ENCODE measurements at places on chromosomes 7 and 10.

DNA sequence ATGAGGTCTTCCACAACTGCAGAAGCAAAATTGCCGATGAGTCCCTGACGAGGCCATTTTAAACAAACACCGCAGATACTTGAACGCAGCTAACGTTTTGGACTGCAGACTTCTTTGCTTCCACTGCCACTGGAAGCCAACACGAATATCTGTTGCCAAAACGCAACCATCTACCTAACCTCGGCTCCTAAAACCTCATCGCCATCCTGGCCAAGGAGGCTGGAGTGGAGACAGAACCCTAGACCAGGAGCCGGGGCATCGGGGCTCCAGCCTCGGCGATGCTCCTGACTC is 493 bp downstream of the WDR91 start:
- H3K27ac ChIP-seq: no peak overlapping the region
- no peaks in the 10 kb centered on the region for H3K36me3 ChIP-seq
- peak overlapping the region; percentile 100 for H3K4me3 ChIP-seq
- peak; percentile 19 for DNase-seq

- H3K27ac ChIP-seq: no peak overlapping the region
- no peak for DNase-seq
- no peaks in the 10 kb centered on the region for H3K27me3 ChIP-seq
- no peaks in the 10 kb centered on the region for H3K36me3 ChIP-seq
- H3K4me3 ChIP-seq: no peak overlapping the region
- H3K4me1 ChIP-seq: no peaks in the 10 kb centered on the region
Measured at GRCh38 chr7:138625849-138626230, 75.3 kb downstream of the SVOPL start.

DNA sequence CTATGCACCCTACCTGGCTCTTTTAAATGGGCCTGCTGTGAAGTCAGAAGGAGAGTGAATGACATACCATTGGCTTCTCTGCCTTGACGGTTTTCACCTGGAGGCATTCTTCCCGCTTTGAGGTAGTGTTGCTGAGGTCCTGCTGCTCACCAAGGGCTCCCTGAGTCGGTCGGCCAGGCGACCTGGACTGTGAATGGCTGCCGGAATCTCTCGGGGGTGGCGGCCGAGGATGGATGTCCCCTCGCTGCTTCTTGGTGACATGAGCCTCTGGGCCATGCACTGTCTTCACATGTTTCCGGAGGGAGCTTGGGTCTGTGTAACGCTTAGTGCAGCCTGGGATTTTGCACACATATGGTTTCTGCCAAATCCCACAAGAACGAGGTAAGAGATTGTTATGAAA is 264.7 kb downstream of the GLI3 start:
- DNase-seq: no peak
- H3K36me3 ChIP-seq: no peaks in the 10 kb centered on the region
- no peak overlapping the region for H3K4me3 ChIP-seq
- H3K27me3 ChIP-seq: no peaks in the 10 kb centered on the region
- H3K27ac ChIP-seq: no peak overlapping the region

DNA sequence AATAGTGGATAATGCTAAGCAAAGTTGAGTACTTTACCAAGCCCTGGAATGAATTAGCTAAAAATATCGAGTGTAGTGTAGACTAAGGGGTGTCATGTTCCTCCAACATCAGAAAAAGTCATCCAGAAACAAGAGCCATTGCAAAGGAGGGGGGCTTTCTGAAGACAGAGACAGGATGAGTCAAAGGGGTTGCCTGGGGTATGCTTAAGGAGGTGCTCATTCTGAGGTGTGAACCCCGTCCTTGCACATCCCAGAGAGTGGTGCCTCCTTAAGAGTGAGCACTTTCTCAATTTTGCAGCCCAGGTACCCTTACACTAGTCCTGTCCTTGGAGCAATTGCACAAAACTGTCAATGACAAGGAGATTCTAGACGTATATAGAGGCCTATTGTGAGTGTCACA is 43.1 kb upstream of the C10orf71 start:
- peaks cover 17% of the 10 kb centered on the region for H3K4me1 ChIP-seq
- H3K27ac ChIP-seq: no peak overlapping the region
- H3K27me3 ChIP-seq: peaks cover 22% of the 10 kb centered on the region
- no peak for DNase-seq
- H3K36me3 ChIP-seq: no peaks in the 10 kb centered on the region
- no peak overlapping the region for H3K4me3 ChIP-seq

DNA sequence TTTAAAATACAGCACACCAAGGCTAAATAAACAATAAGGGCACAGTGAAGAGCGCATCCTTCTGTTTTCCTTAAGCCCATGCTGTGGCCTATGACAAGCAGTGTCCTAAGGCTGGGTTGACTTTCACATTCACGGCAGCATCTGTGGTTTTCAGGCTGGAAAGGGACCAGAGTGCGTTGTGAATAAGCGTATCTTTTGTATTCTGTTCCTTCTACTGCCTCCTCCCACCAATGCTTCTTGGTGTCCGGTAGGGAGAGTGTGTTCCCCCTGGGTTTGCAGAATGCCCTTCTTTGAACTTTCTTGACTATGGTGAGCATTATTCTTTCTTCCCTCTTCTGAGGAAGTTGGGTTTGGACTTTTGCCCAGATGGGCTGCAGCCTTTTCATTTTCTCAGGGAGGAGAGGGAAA is 73.6 kb downstream of the ABCA13 start:
- peak; percentile 60 for DNase-seq
- H3K4me1 ChIP-seq: peaks cover 30% of the 10 kb centered on the region
- no peaks in the 10 kb centered on the region for H3K27me3 ChIP-seq
- H3K4me3 ChIP-seq: 0 out of 2 replicates have a peak overlapping the region, but pooled peaks have one; percentile 18
- peak overlapping the region; percentile 59 for H3K27ac ChIP-seq

DNA sequence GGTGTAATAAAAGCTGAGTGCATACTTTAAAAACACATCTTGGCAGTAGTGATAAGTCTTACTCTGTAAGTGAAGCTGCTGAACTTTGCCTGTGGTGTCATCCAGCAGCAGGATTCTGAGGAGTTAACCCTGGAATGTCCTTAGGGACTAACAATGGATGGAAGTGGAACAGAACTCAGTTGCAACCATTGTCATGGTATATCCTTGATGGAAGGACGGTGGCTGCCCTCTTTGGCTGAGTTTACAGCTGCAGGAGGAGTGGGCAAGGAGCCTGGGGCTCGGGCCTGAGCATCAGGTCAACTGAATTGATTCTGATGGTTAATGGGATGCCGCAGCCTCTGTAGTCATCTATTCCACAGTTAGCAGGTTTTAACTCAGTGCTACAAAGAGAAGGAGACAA is 56.2 kb downstream of the MRC1 start:
- H3K4me1 ChIP-seq: no peaks in the 10 kb centered on the region
- H3K36me3 ChIP-seq: no peaks in the 10 kb centered on the region
- H3K27ac ChIP-seq: no peak overlapping the region
- no peaks in the 10 kb centered on the region for H3K27me3 ChIP-seq

DNA sequence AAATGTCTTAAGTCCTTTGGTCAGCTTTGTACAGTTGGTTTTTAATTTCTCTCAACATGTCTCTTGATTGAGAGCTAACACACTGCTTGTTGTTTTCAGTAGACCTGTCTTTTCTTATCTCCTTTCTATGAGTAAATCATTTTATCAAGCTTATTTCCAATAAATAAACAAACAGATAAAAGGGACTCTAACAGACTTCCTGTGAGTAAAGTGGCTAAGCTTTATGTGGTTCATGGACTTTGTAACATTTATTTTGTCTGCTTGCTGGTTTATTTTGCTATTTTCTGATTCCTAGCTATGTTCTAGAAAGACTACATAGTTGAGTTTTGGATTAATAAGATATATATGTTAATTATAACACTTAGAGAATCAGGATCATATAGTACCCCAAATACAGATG is 27.1 kb downstream of the OR9A2 start:
- peaks cover 19% of the 10 kb centered on the region for H3K27me3 ChIP-seq
- no peak overlapping the region for H3K27ac ChIP-seq
- H3K4me1 ChIP-seq: peaks cover 10% of the 10 kb centered on the region
- H3K4me3 ChIP-seq: no peak overlapping the region

GRCh38 chr10:102691285-102692066 is 22.7 kb downstream of the ARL3 start:
- H3K27me3 ChIP-seq: no peaks in the 10 kb centered on the region
- no peak for DNase-seq
- H3K4me1 ChIP-seq: no peaks in the 10 kb centered on the region
- no peak overlapping the region for H3K4me3 ChIP-seq
- H3K36me3 ChIP-seq: no peaks in the 10 kb centered on the region

- no peak overlapping the region for H3K27ac ChIP-seq
- no peak for DNase-seq
Measured at GRCh38 chr10:130743751-130744271, 567.7 kb downstream of the TCERG1L start.

GRCh38 chr7:21891291-21891690 is 54.4 kb downstream of the CDCA7L start:
- no peak overlapping the region for H3K4me3 ChIP-seq
- H3K27me3 ChIP-seq: no peaks in the 10 kb centered on the region
- no peaks in the 10 kb centered on the region for H3K36me3 ChIP-seq
- no peaks in the 10 kb centered on the region for H3K4me1 ChIP-seq

DNA sequence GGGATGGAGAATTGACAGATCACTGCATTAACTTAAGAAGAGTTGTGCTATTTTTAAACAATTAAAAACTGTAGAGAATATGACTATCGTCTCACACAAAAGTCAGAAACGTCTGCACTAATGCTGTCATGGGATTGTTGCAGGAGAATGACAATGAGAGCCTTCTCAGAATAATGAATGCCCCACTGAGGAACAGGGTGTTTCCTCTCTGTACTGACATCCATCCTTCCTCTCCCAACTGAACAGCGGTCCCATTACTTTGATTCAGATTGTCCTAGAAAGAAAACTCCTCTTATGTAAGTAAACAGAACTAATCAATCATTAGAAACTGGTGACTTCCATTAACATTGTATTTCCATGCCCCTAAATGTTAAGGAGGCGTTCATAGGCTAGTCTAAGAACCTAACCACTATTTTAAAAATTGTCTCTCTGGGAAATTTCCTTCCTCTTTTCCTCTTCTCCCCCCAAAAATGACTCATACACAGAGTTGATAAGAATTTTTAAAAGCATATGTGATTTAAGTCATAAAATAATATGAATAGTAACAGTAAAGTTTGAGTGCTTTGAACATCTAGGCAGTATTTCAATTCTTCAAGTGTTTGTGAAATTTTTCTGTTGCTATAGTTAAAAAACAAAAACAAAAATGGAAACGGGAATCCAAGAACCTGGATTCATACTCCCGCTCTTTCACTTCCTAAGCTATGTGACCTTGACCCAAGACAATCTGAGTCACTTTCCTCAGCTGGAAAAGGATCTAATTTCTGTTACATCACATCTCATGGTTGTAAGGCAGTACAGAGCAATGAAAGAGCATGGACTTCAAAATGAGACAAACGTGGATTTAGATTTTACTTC is 12.7 kb upstream of the MACC1 start:
- no peaks in the 10 kb centered on the region for H3K36me3 ChIP-seq
- peak overlapping the region; percentile 53 for H3K27ac ChIP-seq
- H3K4me1 ChIP-seq: peaks cover 13% of the 10 kb centered on the region
- H3K4me3 ChIP-seq: no peak overlapping the region

GRCh38 chr10:91164520-91165065 is 55.9 kb upstream of the PCGF5 start:
- no peaks in the 10 kb centered on the region for H3K36me3 ChIP-seq
- peak overlapping the region; percentile 82 for H3K4me3 ChIP-seq
- H3K27me3 ChIP-seq: no peaks in the 10 kb centered on the region
- peaks cover 10% of the 10 kb centered on the region for H3K4me1 ChIP-seq

- H3K4me3 ChIP-seq: no peak overlapping the region
- H3K36me3 ChIP-seq: no peaks in the 10 kb centered on the region
- no peak for DNase-seq
- no peaks in the 10 kb centered on the region for H3K4me1 ChIP-seq
- no peak overlapping the region for H3K27ac ChIP-seq
Measured at GRCh38 chr10:4453950-4454349, 372.1 kb upstream of the AKR1E2 start.

- H3K27ac ChIP-seq: no peak overlapping the region
- no peak overlapping the region for H3K4me3 ChIP-seq
- H3K4me1 ChIP-seq: no peaks in the 10 kb centered on the region
- H3K27me3 ChIP-seq: no peaks in the 10 kb centered on the region
- no peaks in the 10 kb centered on the region for H3K36me3 ChIP-seq
Measured at GRCh38 chr7:43509906-43510305, 73.0 kb upstream of the STK17A start.

All from PC-3 (cell line).